ENCODE measurements at places on chromosomes 7 and 10.

GRCh38 chr7:85573844-85574243 lies 387.0 kb upstream of the SEMA3D start:
- no peak for DNase-seq

DNA sequence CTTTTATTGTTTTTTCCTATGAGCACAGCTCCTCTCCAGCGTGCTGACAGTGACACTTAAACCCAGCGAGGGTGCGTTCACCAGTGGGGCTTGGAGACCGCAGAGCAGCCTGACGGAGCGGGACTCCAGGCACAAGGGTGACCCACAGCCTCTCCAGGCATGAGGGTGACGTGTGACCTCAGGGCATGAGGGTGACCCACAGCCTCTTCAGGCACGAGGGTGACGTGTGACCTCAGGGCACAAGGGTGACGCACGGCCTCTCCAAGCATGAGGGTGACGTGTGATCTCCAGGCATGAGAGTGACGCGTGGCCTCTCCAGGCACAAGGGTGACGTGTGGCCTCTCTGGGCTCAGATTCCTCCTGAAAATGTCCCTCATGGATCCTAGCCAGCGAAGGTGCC lies 164.3 kb upstream of the TCERG1L start:
- DNase-seq, result no peak

- no peak for DNase-seq
Measured at GRCh38 chr7:13641714-13642113, 347.8 kb downstream of the ETV1 start.

- no peak for DNase-seq
Measured at GRCh38 chr10:44985175-44985681, 6.6 kb upstream of the DEPP1 start.

- DNase-seq, result no peak
Measured at GRCh38 chr10:21488957-21489446, 36.5 kb downstream of the SKIDA1 start.

GRCh38 chr7:28102797-28103196 lies 77.8 kb downstream of the JAZF1 start:
- no peak for DNase-seq

- DNase-seq, result no peak
Measured at GRCh38 chr7:148914208-148914777, 30.2 kb upstream of the EZH2 start.

DNA sequence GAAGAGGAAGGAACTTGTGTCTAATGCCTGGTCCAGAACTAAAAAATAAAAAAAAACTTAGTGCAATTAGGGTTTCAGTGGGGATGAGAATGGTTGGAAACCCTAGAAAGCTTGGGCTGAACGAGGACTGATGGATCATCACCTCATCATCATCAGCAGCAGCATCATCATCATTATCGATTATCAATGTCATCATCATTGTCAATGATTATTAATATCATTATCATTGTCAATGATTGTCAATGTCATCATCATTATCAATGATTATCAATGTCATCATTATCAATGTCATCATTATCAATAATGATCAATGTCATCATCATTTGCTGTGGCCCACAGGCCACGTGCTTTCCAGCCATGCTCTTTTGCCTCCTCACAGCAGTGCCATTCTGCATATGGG lies 952.0 kb upstream of the ZNF722 start:
- DNase-seq, result no peak

DNA sequence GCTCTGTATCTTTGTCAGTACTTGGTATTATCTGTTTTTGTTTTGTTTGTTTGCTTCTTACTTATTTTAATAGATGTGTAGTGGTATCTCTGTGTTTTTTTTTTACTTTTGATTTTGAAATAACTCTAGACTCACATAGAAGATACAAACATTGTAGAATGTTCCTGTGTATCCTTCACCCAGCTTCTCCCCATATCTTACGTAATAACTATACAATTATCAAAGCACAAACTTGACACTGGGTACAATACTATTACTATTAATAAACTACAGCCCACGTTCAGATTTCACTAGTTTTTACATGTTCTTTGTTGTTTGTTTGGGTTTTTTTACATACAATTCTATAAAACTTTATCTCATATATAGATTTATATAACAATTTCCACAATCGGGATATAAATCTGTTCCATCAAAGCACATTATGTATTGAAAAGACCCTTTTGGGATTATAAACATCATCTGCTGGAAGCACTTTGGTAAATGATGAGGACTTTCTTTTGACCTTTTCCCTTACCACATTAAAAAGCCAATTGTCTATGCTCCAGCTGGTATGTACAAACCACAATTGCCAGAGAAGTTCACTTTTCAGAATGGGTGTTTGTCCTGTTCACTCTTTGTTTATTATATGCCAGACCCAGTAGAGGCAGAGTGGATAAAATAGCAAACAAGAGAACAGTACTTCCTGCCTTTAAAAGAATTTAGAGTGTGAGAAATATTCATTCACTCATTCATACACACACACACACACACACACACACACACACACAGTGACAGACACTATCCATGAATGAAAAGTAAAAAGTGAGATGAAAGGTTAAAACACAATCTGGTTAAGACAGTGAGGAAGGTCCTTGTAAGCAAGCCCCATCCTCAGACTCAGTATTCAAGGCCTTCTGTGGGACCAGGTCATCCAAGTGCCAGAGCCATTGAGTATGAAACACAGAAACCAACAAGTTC lies 113.0 kb downstream of the SGMS1 start:
- no peak for DNase-seq

DNA sequence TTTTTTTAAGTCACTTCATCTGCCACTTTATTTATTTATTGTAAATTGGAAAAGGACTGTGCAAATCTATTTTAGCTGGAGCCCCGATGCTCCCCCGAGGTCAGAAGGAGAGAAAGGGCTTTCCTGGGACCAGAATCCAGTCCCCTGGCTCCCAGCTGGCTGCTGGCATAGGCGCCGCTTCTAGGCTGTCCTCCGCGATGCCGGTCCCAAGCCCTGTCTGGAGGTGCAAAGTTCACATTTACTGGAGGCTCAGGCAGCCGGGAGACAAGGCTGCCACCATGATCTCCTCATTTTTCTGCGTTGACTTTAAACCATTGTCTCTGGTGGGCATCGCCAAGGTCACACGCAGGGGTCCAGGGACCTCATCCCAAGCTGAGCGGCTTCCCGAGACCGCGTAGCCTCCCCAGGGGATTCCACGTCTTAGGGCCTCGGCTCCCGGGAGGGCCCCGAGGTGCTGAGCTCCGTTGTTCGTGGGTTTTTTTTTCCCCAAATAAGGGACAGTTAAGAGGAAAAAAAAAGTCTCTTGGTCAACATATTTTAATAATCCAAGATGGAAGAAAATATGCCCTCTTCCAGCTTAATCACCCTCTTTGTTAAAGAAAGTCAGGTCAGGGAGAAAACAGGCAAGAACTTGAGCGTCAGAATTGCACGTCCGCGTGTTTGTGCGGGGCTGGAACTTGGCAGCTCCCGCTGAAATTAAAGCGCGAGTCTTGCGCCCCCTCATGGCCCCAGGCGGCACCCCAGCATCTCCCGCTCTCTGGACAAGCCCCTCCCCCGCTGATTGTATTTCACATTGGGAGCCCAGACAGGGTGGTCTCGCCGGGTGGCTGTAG lies 11.9 kb downstream of the RGR start:
- DNase-seq, result no peak

- DNase-seq, result no peak
Measured at GRCh38 chr10:4407783-4408182, 418.2 kb upstream of the AKR1E2 start.

GRCh38 chr10:114729103-114729659 lies 71.1 kb upstream of the ABLIM1 start:
- DNase-seq, result no peak

DNA sequence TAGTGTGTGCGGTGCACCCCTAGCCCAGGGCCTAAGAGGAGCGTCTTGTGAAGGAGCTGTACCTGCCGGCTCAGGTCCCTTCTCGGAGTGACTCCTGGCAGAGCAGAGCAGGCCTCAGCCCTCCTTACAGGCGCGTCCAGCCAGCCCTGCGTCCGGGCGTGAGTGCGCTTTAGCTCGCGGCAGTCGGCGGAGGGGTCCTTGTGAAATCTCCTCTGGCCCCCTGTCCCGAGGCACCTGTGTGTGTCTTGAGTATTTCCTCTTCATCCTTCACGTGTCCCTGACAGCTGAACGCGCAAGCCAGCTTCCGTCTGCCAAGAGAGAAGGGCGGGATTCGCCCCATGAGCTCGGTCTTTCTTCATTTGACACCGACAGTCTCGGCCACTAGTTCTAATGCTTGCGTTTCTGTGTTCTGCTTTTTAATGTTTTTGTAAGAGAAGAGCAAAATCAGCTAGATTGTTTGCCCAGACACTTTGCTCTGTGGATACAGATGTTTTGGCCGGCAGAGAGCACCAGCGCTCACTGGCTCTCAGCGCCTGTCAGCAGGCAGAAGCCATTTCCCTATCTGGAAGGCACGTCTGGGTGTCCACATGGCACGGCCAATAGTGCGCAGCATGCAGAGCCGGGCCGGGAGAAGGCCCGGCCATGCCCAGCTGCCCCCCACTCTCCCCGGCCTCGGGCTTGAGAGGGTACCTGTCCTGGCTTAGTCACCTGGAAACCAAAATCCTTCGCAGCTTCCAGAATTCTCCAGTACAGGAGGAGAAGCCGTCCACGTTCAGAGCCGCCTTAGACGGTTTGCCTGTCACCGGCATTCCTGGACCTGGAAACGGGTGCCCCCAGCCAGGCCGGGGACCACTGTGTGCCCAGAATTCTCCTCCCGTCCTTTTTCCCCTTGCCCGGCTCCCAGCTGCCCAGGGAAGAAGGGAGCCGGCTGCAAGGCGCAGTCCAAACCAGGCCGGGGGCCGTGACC lies 7.0 kb downstream of the GET4 start:
- DNase-seq, result no peak

DNA sequence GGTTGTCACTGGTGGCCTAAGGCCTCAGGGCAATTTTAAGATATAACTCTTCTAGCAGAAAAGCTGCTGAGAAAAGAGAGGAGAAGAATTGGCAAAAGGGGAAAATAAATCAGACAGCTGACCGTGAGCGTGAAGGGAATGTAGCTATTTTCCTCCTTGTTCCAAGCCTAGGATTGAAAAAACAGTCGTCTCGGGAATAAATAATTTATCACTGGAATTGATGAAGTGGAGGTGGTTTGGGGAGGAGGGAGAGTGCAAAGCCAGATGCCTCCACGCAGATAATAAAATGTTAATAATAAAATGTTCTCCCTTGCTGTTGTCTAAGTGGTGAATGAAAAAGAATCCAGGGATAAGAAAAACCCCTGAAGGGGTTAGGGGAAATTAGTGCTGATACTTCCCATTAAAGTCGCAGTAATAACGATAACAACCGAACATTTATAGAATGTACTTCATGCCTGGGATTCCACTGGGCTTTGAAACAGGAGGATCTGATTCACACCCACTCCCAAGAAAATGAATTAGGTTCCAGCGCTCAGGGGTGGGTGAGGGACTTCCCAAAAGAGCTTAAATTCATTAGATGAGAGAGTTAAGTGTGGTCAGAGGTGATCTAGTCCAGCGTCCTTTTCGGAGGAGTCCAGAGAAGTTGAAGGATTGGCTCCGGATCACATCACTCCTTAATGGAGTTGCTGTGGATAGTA lies 27.3 kb downstream of the BAMBI start:
- no peak for DNase-seq

GRCh38 chr10:79092292-79092896 lies 23.6 kb downstream of the ZMIZ1 start:
- DNase-seq, result no peak

DNA sequence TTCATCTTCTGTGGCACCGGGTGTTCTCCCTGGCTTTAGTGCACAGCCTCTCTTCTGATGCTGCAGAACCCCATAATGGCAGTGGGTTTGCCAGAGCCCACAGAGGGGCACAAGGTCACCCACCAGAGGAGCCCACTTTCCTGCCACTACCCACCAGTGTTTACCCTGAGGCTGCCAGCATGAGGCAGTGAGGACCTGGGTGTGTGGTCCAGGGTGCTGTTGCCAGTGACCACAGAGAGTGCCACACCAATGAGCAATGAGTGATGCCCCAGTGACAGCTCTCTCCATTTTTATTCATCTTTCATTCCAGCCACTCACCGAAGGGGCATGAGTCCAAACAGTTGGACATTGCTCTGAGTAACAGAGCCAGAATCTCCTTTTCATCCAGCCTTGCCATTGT lies 34.8 kb downstream of the MTURN start:
- DNase-seq, result no peak

DNA sequence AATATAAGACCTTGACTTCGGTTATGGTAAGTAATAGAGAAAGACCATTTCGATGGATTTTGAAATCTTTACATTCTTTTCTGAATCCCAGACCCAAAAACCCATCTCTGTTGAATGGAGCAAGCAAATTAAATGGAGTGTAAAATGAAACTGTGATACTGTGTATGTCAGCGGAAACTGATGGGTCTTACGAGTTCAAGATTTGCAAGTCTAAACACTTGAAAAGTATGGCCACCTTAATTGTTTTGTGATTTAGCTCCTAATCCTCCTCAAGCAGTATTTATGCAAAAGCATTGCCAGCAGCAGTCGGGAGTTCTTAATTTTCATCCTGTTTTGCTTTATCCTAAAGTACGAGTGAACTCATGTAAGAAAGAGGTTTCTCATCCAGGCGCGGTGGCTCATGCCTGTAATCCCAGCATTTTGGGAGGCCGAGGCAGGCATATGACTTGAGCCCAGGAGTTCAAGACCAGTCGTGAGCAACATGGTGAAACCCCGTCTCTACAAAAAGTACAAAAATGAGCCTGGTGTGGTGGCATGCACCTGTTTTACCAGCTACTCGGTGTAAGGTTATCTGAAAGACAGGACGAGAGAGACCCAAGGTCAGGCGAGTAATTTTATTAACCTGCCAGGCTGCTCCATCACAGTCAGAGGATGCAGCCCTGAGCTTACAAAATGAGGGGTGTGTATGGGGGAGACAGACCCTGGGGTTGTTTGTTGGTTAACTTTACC lies 5.8 kb upstream of the DHTKD1 start:
- no peak for DNase-seq

DNA sequence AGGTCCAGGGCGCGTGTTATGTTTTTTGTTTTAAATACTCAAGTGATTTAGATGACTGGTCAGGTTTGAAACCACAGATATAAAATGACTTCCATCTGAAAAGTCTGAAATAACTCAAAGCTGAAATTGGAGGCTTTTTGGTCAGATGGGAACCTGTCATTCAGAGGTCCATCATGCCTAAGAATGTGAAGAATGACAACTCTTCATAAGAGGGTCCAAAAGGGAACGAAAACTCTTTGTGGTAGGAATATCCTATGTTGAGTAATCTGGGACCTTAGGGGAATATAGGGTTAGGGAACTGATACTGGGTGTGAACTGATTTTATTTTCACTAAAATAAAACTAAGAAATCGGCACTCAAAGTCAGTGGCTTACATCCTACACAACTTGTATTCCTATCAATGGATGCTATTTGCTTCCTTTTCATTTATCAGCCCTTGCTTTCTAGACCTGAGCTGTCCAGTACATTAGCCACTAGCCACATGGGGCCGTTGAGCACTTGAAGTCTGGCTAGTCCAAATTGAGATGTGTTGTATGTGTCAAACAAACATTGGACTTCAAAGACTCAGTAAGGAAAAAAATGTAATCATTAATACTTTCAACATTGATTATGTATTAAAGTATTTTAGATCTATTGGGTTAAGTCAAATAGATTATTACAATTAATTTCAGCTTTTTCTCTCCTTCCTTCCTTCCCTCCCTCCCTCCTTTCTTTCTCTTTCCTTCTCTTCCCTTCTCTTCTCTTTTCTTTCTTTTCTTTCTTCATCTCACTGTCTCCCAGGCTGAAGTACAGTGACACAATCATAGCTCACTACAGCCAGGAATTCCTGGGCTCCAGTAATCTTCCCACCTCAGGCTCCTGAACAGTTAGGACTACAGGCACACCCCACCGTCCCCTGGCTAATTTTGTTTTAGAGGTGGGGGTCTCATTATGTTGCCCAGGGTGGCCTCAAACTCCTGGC lies 56.5 kb upstream of the KDM7A start:
- DNase-seq, result no peak

Measured in GM12891 (cell line).